Activated CD4-positive, alpha-beta T cell treated with anti-CD3 and anti-CD28 coated beads, Interleukin-2, amount 10 ng/mL, durations not matched to agents 24 days and 14 days (primary cell): ENCODE measurements at places on chromosomes 16 and 17. TPM values are rescaled to one million over a fixed set of nuclear protein-coding genes. Genes with fewer than 3 reads are reported as not detected.

DNA sequence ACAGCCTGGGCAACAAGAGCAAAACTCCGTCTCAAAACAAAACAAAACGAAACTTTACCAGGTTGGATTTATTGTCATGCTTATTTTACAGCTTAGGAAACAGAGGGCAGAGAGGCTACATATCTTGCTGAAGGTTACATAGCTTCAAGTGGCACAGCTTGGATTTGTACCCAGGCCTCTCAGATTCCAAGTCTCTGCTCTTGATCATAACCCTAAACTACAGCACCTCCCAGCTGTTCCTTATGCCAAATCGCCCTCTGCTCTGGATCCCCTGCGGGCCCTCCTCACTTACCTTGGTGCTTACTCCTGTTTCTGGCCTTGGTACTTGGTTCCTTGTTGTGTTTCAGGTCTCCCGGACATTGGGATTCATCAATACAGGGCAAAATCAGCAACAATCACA lies 11.7 kb upstream of the CUEDC1 start:
- no peak for DNase-seq
- H3K36me3 ChIP-seq: peaks cover 1% of the 10 kb centered on the region

- H3K27ac ChIP-seq: no peak overlapping the region
These were observed 27.5 kb downstream of the ZFHX3 start for GRCh38 chr16:73020409-73020884.

Gene EMP2
- total RNA-seq: not detected in 2 replicates

DNA sequence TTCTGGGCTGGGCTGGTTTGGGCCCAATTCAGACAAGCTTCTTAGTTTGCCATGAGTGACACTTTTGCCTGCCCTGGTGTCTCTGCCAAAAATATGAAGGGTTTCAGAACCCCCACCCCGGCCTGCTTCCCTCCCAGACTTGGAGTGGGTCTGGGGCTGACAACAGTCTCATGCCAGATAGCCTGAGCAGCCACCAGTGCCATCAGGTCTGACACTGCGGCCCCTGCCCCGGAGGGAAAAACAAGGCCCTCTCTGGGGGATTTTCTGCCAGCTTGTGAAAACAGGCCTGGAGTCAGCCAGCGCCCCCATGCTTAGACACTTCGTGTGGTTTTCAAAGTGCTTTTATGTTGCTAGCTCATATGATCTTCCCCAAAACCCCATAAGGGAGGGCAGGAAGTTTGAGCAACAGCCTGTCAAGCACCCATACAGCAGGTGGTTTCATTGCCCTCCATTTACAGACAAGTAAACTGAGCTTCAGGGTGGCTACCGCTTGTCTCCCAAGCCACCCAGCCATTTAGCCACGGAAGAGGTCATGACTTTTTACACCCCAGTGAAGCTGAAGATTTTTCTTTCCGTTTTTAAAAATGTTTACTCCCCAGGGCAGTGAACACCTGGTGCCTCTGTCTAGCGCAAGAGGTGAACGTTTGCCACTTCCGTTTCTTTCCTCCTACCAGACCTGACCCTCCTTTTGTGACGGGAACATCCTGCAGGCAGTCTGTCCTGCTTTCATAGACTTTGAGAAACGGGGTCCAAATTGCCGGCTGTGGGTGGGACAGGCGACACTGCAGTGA lies 300.6 kb downstream of the SEC14L1 start:
- peaks cover 89% of the 10 kb centered on the region for H3K4me1 ChIP-seq
- peak; percentile 92 for DNase-seq
- peak overlapping the region; percentile 99 for H3K27ac ChIP-seq
- no peaks in the 10 kb centered on the region for H3K27me3 ChIP-seq
